ENCODE measurements at places on chromosomes 11 and 22.

DNA sequence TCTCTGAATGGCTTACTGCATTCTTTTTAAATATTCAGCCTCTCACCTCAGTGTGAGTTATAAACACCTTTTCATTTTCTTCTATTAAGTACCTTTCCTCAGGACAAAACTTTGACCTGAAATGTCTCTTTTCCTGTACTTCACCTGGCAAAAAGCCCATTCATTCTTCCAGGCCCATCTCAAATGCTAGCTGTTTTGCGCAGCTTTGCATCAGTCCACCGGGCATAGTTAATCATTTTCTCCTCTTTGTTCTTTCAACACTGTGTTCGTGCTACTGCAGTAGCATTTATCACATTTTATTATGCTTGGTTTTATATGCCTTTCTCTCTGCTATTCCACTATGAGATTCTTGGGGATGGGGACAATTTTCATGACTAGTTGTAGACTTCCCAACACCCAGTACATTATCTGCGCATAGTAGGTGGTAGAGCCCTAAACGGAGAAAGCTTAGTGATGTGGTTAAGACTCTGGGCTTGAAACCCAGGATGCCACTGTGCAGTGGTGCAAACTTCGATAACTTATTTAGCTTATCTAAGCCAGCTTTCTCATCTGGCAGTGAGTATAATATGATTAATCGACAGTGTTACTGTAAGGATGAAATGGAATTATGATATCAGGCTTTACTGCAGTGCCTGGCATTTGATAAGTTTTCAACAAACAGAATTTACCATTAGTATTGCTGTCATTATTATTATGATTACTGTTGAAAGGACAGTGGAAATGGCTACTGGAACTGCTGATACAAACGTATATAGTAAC is 695.7 kb downstream of the NELL1 start:
- DNase-seq = no peak

- no peak for DNase-seq
Observed at GRCh38 chr11:128936606-128937251, 5.9 kb downstream of the TP53AIP1 start.

DNA sequence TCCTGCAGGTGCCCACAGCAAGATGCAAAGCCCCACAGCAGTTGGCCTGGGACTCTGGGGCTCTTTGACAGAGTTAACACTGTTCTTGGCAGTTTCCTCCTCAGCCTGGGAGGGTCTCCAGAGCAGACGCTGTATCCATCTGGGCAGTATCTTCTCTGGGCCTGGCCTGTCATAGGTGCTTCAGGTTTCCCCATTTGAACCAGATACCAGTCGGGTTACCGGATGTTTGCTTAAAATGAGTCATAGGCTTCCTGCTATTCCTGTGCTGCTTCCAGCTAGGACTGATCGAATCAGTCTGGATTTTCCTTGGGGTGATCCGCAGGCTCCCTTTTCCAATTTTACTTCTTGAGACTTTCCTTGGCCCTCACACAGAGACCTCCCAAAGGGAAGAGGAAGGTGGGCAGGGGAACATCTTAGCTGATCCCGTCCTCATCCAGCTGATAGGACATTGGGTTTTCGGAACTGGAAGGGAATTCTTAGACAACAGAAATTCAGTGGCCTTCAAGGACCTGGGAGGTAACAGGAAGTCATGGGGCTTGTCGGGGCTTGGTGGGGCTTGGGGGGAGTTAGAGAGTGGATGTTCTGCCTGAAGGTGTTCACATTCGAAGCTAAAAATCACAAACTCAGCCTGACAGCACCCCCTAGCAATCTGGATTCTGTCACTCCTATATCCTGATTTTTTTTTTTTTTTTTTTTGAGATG is 2.4 kb upstream of the RANGAP1 start:
- DNase-seq = no peak

DNA sequence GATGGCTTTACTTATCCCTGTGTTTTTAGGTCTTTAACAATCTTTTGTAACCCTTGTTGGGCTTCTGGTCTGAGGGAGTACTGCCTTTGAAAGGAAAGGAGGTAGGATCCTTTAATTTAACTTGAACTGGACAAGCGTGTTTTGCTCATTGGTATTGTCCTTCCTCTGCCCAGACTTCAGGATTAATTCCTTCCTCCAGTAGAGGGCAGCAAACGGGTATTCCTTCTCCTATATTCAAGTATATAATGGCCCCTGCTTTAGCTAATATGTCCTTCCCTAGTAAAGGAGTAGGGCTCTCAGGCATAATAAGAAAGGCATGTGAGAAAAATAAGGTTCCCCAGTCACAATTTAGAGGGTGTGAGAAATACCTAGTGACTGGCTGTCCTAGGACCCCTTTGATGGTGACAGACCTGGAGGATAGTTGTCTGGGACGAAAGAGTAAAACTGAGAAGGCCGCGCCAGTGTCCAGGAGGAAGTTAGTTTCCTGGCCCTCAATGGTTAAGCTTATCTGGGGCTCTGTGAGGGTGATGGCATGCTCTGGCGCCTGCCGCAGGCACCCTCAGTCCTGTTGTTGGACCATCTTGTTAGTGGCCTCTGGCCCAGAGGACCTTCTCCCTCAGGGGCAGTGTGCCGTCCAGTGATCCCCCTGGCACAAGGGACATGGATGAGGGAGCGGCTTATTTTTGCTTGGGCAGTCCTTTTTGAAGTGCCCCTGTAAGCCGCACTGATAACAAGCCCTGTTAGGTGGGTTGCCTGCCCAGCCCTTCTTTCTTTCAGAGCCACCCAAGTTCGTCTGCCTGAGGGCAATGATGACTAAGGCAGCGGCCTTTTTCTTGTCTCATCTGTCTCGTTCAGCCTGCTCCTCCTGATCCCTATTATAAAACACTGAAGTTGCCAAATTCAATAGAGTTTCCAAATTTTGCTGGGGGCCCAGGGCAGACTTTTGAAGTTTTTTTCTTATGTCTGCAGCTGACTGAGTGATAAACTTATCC is 51.8 kb downstream of the C11orf71 start:
- DNase-seq = no peak

GRCh38 chr11:131423688-131424087 is 53.3 kb downstream of the NTM start:
- no peak for DNase-seq

- no peak for DNase-seq
Observed at GRCh38 chr11:134034496-134035381, 34.1 kb upstream of the JAM3 start.

- DNase-seq = no peak
Observed at GRCh38 chr11:103806130-103806895, 230.1 kb upstream of the DDI1 start.

DNA sequence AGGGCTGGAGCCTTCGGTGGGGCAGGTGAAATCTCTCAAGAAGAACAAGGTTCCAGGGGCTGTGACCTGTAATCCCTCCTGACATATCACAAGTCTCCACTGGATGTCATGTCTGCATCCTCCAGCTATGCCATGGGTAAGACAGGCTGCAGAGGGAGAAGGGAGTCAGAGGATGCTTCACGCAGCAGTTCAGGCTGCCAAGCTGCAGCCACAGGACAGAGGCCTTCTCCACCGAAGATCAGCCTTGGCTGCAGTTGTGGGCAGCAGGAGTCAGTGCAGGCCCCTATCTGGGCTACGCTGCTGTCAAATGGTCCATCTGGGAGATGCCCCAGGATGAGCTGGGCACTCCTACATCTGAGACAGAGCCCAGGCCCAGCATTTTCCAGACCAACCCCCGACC is 25.0 kb downstream of the DKK3 start:
- no peak for DNase-seq

- no peak for DNase-seq
Observed at GRCh38 chr22:45785458-45785857, 113.8 kb downstream of the ATXN10 start.

GRCh38 chr11:74171630-74171968 is 510 bp downstream of the PPME1 start:
- DNase-seq = no peak

- DNase-seq = no peak
Observed at GRCh38 chr11:77197626-77198320, 69.7 kb downstream of the MYO7A start.

DNA sequence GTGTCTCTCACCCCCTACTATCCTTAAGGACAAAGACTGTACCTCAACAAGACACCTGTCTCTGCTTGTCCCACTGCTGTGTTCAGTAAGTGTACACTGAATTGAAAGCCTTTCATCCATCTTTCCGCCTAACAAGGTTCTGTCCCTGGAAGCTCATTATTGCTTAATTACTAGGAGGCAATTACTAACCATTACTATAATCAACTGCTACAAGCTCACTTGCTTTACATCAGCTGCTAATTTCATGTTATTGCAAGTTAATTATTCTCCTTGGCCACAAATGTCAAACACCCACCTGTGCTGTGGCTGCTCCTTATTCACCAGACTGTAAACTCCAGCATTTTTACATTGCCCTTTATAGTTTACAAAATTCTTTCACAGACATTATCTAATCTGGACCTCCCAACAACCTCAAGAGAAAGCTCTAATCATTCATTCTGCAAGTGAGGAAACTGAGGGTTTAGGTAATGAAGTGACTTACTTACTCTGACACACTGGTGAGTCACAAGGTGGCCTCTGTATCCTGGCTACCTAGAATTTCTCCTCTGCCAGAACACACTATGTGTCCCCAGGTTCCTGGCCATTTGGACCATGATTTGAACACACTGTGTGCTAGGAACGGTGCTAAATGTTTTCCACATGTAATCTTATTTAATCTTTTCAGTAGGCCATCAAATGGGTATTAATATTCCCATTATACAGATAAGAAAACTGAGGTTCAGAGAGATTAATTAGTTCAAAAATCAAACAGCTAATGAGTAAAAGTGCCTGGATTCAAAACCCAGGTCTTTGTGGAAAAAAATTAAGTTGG is 66.7 kb downstream of the RAB30 start:
- DNase-seq = no peak

GRCh38 chr11:66363805-66364535 is 7.6 kb downstream of the SLC29A2 start:
- no peak for DNase-seq

- DNase-seq = no peak
Observed at GRCh38 chr11:64742087-64742888, 1.7 kb downstream of the RASGRP2 start.

DNA sequence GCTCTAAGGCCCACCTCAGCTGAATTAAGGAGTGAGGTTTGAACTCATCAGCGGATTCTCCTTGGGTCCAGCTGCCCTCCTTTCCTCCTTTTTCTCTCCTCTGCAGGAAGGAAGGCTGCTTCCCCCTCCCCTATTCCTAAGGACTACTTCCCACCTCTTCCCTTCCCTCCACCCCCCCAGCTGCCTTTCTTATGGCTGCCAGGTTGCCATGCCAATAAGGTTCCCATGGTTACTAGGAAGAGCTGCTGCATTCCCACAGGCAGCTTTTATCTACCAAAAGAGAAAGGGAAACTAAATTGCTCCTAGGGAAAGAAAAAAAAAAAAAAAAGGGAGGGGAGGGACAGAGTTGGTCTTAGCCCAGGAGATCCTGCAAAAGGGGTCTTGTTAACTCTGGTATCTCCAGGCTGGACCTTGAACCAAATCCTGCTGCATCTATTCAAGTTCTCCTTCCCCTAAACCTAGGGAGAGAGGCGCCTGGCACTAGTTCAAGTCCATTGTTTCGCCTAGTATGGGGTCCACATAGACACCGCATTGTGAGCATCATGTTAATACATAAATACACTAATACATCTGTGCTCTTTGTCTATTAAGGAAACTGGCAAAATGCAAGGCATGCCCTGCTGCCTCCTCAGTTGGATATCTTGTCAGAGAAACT is 21.2 kb upstream of the FEZ1 start:
- no peak for DNase-seq

DNA sequence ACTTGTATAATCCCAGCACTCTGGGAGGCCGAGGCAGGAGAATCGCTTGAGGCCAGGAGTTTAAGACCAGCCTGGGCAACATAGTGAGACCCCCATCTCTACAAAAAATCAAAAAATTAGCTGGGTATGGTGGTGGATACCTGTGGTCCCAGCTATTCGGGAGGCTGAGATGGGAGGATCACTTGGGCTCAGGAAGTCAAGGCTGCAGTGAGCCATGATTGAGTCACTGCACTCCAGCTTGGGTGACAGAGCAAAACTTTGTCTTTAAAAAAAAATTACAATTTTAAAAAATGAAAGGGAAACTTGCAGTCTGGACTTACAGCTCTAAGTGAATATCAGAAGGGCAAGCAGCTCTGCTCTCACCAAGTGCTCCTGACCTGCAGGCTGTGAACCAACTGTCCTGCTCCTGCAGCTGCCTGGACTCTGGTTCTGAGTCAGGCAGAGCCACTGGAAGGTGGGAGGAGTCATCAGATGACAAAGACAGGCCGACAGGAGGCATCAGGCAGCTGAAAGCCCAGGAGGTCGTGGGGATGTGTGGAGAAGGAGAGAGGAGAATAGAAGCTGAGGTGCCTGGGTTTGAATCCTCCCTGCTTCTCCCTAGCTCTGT is 9.6 kb downstream of the SMTNL1 start:
- DNase-seq = no peak

- no peak for DNase-seq
Observed at GRCh38 chr22:37299969-37300509, 17.7 kb downstream of the CYTH4 start.

- DNase-seq = no peak
Observed at GRCh38 chr22:18110194-18110953, at the start of gene TUBA8. Gene TUBA8 (plus strand): TSS chr22:18110809. CDS start chr22:18110866, 57 bp downstream.

GRCh38 chr22:29041408-29041807 is 20.2 kb downstream of the C22orf31 start:
- DNase-seq = no peak

DNA sequence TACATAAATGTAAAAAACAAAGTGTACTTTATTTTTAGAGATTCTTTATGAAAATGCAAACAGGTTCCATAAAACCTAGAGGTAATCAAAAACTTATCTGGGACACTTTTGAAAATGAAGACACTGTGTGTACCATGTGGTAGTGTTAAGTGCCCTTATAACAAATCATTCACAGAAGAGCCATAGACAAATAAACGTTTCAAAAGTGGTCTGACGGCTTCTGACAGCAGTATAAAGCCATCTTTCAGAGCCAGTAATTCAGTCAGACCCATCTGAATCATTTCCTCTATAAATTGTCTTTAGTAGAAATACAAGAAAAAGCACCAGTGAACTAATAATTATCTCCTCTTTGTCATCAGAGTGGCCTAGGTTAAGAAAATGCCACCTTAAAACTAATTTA is 100.0 kb downstream of the PAX6 start:
- DNase-seq = no peak

GRCh38 chr22:44031158-44031952 is 7.3 kb downstream of the PARVB start:
- no peak for DNase-seq

- DNase-seq = peak; percentile 57
Observed at GRCh38 chr22:30754971-30755758, 60.5 kb downstream of the OSBP2 start.

DNA sequence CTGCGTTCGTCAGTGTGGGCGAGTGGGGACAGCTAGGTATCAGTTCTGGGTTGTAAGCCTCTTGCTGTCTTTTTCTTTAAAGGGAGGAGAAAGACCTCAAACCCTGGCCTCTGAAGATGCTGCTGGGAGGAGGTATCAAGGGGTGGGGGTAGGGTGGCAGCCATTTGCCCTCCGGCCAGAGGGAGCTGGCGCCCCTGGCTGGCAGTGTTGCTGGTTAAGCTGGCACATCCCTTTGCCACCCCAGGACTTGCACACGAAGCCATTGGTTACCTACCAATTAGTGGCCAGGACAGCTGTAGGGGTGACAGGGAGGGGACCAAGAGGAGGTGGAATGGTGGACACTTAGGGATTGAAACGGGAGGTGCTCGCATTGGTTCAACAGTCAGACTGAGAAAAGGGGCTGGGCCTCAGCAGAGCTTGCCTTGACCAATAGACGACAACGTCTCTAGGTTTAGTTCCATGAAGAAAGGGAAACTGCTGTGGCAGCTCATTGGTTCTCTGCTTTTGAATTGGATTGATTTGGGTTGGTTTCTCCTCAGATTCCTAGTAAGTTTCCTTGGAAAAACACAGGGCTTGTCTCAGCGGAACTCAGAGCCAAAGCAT is 77.9 kb downstream of the ST3GAL4 start:
- DNase-seq = no peak

- no peak for DNase-seq
Observed at GRCh38 chr11:114060392-114061047, 1.0 kb downstream of the ZBTB16 start.

All from GM12864 (cell line).